ENCODE measurements at places on chromosomes 4 and X.

GRCh38 chr4:130210864-130211263 is 1114.9 kb downstream of the C4orf33 start:
- no peak for DNase-seq

GRCh38 chrX:136086521-136086920 is 60.8 kb upstream of the FHL1 start:
- DNase-seq = no peak

GRCh38 chr4:15344041-15344440 is 83.8 kb upstream of the C1QTNF7 start:
- no peak for DNase-seq

GRCh38 chr4:17275836-17276235 is 236.1 kb downstream of the QDPR start:
- DNase-seq = no peak

GRCh38 chrX:135391734-135392133 is 30.0 kb upstream of the SMIM10L2A start:
- no peak for DNase-seq

- no peak for DNase-seq
Observed at GRCh38 chr4:110914791-110915190, 291.9 kb upstream of the PITX2 start.

DNA sequence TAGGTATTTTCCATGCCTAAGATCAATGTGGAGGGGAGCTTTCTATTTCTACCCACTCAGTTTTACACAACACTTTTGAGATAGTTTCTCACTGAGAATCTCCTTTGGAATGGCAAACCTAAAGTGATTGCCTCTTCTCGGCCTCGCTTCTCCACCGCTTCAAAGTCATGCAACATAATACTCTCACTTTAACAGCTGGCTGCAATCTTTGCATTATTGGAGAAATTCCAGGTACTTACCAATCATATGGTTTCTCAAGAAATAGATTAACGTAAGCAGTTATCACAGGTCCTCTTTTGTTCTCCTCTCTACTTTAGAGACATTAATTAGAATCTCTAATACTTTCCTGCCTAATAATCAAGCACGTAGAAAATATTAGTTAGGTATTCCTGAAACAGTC is 3.7 kb upstream of the IL13RA2 start:
- no peak for DNase-seq

- no peak for DNase-seq
Observed at GRCh38 chr4:133014473-133015135, 134.5 kb upstream of the PCDH10 start.

GRCh38 chr4:29276150-29276549 is 1444.0 kb upstream of the PCDH7 start:
- DNase-seq = no peak

GRCh38 chr4:52660643-52661042 is 1.5 kb upstream of the USP46 start:
- no peak for DNase-seq

DNA sequence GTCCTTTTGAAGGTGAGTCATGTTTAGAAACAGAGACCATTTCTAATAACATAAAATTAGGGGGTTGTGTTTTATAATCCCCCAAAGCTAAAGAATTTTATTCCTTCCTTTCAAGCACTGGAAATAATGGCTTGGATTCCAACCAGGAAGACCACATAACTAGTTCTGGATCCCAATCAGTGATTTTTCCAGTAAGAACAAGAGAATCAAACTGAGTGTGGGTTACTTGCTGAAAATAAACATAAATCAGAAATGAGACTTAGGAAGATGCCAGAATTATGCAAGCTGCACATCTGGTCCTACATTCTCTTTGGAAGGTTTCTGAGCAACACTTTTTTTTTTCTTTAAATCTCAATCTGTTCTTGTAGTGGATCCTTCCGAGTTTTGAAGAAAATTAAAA is 76.3 kb downstream of the SOWAHB start:
- DNase-seq = no peak

DNA sequence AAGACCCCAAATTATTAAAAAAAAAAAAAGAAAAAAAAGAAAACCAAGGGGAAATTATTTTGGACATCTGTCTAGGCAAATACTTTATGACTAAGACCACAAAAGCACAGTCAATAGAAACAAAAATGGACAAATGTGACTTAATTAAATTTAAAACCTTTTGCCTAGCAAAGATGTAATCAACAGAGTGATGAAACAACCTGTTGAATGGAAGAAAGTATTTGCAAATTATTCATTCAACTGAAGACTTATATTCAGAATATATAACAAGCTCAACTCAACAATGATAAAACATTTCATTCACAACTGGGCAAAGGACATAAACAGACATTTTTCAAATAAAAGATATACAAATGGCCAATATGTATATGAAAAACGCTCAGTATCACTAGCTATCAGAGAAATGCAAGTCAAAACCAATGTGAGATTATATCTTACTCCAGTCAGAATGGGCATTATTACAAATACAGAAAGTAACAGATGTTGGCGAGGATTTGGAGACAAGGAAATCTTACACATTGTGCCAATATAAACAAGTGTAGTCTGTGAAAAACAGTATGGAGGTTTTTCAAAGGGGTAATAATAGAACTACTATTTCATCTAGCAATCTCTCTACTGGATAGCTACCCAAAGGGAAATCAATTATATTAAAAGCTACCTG is 67.1 kb downstream of the FAAH2 start:
- no peak for DNase-seq

DNA sequence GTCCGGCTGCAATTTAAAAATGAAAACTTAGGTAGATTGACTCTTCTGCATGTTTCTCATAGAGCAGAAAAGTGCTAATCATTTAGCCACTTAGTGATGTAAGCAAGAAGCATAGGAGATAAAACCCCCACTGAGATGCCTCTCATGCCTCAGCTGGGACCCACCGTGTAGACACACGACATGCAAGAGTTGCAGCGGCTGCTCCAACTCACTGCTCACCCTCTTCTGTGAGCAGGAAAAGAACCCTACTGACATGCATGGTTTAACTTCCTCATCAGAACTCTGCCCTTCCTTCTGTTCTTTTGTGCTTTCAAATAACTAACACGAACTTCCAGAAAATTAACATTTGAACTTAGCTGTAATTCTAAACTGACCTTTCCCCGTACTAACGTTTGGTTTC is 41.0 kb downstream of the MAP7D3 start:
- DNase-seq = no peak

GRCh38 chr4:189767941-189768340 is 172.7 kb upstream of the FRG1 start:
- no peak for DNase-seq

GRCh38 chrX:135596495-135596894 is 76.0 kb downstream of the INTS6L start:
- no peak for DNase-seq

GRCh38 chr4:107666134-107666533 is 53.9 kb downstream of the PAPSS1 start:
- DNase-seq = no peak

- DNase-seq = no peak
Observed at GRCh38 chr4:159484864-159485263, 382.0 kb downstream of the RAPGEF2 start.

DNA sequence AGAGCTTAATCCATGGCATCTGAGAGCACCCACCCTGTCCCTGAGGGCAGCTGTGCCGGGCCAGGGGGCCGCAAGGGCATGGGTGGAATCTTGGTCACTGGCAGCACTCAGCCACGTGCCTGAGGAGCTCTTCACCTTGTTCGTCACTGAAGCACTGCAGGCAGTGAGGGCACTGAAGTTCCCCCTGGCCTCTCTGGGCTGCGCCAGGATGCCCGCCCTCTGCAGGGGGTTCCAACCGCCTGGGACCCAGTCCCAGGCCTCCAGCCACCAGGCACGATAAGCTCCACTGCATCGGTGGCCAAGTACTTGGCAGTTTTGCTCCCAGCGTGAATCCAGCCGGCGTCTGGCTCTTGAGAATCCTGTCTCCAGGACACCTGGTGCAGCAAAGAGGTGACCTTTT is 96.4 kb upstream of the MED14 start:
- DNase-seq = no peak

DNA sequence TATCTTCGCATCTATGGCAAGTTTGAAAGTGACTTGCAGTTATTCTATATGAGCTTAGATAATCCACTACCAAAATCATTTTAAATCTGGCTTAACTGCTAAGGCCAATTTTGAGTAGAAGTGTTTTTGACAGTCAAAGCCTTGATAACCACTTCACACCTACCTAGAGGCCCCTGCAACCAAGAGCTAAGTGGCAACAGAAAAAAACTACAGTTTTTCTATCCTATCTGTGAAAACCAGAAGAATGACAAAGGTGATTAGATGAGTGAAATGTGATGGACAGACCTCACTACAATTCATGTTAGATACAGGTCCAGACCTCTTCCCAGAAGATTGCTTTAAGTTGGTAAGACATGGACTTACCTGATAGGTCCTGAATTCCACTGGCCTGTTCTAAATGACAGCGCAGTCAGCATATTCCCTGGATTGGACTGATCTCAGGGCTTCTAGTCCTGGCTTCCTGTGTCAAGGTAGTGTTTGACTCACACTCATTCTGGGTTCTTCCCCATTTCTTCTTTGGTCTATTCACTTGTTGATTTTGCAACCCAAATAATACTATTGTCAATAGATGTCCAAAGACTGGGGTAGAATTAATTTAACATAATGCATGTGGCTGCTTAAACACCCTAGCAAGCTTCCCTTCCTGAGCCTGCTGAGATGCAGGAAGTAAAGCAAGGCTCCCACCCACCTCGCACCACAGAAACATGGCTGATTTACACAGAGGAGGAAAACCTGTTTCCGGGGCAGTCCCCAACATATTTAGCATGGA is 65.1 kb downstream of the PPP3CA start:
- DNase-seq = no peak

GRCh38 chr4:48090621-48091020 is 43.4 kb downstream of the TXK start:
- no peak for DNase-seq

- DNase-seq = no peak
Observed at GRCh38 chr4:52550186-52550585, 108.9 kb downstream of the USP46 start.
